ENCODE measurements at places on chromosomes 4 and X.

DNA sequence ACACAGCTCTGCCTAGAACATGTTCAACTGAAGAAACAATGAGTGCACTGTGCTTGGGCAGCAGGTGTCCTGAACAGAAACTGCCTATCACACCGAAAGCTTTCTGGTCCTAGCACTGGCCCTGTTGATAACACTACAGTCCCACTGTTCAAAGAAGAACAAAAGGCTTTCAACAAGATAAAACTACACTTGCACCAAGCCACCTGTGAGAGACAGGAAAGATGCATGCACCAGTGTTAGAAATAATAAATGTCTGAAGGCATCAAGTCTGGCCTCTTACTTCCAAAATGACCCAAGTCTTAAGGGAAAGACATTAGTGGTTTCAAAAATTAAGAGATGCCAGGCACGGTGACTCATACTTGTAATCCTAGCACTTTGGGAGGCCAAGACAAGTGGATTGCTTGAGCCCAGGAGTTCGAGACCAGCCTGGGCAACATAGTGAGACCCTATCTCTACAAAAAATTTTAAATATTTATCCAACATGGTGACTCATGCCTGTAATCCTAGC, 68.7 kb downstream of the APBB2 start:
- DNase-seq: no peak

DNA sequence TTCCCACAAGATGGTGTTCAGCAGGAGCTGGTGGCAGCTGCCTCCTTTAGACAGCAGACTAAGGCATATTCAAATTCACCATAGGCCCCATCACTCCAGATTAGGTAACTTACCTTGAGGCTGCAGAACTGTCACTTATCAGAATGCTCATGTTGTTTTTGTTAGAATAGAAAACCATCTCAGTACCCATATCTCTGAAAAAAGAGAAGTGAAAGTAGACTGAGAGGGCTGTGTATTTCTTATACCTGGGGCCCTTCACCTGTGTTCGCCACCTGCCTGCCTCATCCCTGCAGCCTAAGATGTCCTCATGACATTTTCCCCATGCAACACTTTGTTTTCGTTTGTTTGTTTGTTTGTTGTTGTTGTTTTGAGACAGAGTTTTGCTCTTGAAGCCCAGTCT, 32.9 kb upstream of the SPRY1 start:
- DNase-seq: no peak

GRCh38 chrX:3713937-3714434, 537 bp upstream of the PRKX start:
- no peak for DNase-seq

- no peak for DNase-seq
Observed at GRCh38 chr4:40182001-40182400, 14.8 kb upstream of the RHOH start.
